ENCODE measurements at places on chromosomes 16 and 17.
A peak's percentile ranks its signal among the peaks of the same experiment; 100 is the strongest.

DNA sequence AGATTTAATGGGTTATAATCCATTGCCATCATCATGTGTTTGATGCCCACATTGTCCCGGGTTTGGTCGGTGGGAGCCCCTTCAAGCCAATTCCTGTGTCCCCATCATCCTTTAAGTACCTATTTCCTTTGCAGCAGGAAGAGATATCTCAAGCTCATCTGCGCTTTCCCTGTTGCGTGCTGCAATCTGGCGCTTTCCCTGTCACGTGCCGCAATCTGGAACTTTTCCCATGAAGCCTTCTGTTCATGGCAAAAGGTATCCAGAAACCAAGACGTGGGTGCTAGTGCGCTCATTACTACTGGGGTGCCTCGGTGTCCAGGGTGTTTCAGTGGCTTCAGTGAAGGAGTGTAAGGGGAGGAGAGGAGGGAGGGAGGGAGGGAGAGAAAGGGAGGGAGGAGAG, 174.6 kb upstream of the ZNF469 start:
- DNase-seq = no peak

- DNase-seq = no peak
Measured at GRCh38 chr17:34487626-34488025, 91.8 kb upstream of the TMEM132E start.

DNA sequence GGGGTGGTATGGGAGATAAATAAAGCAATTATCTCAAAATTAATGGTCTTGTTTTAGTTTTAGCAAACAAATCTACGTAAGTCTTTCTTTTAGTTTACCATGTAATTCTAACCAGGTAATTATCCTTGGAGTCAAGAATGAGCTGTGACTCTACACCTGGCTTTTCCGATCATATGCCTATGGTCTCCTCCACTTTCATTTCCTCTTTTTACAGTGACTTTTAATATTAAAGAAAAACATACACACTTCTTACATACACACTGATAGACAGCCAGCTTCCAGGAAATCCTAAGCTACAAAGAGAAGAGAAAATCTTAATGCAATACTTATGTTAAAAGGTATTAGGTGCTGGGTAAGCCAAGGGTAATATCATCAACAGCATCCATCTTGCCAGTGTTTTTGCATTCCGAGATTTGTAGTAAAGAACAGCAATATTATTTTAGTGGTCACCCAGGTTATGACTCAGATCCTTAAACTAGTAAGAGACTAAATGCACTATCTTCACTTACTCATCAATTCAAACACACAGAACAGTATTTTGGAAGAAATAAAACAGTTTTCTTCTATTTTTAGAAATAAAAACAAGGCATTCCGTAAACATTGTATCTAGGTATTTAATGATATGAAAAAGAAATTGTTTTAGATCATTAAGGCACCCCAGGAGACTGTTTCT, 4.4 kb upstream of the IRX5 start:
- no peak for DNase-seq

DNA sequence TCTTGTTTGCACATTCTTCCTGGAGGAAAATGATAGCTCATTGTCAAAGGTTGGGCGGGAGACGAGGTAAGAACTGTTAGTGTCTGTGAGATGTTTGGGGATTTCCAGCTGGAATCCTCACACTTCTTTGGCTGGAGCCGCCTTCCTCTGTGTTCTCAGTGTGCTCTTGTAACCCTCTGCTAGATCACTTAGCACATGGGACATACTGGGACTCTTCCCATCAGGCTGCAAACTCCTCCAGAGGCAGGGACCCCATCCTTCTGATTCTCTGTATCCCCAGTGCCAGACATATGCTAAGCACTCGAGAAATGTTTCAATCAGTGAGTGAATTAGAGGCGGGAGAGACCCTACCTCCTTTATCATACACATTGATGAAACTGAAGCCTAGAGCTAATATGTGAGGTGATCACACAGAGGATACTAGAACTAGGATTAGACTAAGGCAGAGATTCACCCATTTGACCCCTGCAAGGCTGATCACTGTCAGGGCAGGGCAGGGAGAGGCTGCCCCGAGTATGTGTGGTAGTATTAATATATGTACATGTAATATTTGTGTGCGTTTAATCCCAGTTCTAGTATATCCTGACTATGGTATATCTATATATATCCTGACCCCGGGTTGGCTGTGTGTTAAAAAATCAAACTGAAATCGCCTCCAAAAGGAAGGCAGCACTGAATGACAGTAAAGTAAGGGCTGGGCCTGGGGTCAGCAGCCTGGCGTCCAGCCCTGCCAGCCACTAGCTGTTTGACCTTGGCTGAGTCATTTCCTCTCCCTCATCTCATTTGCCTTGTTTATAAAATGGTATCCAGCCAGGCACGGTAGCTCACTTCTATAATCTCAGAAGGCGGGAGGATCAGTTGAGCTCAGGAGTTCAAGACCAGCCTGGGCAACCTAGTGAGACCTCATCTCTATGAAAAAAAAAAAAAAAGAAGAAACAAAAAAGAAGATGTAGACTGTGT, 75.5 kb upstream of the TBX2 start:
- DNase-seq = no peak

DNA sequence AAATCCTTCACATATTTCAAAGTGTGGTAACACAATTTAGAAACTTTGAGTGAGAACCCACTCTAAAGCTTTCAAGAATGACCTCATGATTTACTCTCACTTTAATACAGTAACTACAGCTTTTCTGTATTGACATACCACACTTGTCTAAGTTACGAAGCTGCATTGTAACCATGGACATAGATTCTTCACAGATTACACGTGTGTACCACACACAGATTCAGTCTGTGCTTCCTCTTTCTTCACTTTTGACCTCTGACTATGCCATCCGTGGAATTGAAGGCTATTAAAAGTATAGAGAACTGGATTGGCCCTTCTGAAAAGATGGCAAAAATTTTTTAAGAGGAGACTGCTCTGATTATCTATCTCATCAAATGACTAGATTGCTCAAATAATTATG, 172.7 kb downstream of the TANC2 start:
- DNase-seq = no peak

DNA sequence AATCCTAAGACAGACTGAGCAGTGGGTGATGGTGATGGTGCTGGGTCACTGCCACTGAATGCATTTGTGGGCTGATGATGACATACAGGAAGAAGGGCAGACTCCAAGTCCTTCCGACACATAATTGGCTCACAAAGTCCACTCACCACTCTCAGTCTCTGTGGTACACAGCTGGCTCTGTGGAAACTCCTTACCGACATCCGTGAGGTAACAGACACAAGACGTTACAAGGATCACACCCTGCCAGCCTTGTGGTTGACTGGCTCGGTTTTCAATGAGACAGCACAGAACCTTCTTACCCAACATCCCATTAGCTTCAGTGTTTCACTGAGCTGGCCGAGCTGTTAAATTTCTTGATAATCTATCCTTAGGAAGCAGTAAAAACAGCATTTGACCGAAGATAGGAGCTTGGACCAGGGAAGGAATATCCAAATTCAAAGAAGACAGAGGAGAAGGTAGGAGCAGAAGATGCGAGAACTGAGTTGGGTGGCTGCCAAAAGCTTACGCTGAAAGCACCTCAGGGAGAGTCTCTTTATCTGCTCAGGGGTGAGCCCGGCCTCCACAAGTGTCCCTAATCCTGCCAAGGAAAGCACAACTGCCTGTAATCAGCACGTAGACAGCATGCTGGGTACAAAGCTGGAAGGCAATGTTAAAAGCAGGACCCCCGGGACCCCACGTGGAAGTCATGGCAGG, 5.5 kb upstream of the MXRA7 start:
- no peak for DNase-seq

DNA sequence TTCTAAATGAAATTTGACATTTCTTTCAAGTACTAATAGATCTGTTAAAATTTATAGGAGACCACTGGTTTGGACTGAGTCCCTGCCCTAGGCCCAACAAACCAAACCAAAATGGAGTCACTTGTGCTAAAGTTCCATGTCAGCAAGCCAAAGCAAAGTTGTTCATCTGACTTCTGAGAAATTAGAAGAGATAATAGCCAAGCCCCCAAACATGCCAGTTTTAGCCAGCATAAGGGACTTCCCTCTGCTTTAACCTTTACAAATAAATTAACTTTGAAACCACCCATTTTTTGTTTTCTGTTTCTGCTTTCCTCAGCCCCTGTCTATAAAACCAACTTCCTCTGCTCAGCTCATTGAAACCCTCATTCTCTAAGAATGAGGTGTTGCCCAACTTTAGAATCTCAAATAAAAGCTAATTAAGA, 18.9 kb downstream of the CDR2 start:
- no peak for DNase-seq

DNA sequence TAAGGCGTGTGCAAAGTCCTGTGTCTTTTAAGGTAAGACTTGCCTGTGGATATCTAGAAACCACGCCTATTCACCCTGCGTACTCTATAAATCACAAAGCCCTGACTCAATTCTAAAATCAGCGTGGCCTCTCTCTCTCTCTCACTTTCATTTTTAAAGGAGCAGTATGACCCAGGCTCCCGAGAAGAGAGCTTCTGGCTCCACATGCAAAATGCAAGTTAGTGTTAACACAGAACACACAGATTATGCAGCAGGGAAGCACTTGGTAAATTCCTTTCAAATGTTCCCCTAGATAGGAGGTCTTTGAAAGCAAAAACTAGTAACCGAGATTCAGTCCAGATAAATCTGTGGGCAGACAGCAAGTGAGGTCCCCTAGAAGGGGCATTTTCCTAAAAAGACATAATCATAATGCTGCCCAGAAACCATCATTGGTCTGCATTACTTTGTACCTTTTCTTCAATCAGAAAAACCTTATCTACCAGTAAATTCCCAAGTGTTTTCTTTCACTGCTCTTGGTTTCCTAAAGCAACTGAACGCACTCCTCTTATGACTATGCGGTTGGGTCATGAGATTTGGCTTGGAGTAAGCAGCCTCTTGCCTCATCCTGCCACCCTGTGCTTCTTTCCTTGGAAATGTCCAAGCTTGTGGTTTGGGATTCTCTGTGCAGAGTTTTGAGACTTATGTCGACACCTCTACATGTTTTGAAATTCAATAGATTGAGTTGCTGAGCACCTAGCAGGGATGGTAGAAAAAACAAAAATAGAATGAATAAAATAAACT, 31.7 kb upstream of the KCNJ2 start:
- DNase-seq = peak; percentile 92

GRCh38 chr16:66372898-66373155, 6.3 kb downstream of the CDH5 start:
- no peak for DNase-seq

DNA sequence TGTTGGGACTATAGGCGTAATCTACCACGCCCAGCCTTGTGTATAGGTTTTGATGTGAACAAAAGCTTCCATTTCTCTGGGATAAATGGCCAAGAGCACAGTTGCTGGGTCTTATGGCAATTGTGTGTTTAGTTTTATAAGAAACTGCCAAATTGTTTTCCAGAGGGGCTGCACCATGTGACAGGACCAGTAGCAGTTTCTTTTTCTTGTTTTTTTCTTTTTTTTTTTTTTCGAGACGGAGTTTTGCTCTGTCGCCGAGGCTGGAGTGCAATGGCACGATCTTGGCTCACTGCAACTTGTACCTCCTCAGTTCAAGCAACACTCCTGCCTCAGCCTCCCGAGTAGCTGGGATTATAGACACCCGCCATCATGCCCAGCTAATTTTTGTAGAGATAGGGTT, 34.3 kb upstream of the CBX4 start:
- DNase-seq = no peak

DNA sequence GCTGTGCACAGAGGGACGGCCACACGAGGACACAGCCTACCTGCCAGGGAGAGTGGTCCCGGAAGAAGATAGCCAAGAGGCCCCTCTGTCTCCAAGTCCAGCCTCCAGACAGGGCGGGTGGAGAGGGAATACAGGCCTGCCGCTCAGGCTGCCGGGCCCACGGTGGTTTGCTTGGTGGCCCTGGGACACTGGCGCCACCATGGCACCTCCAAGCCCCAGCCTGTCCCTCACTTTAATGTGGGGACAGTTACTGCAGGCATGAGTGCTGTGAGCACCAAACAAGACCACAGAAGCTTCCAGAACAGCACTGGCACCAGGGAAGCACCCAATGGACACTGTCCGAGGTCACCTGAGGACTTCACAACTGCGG, 22.0 kb upstream of the CHMP6 start:
- no peak for DNase-seq

DNA sequence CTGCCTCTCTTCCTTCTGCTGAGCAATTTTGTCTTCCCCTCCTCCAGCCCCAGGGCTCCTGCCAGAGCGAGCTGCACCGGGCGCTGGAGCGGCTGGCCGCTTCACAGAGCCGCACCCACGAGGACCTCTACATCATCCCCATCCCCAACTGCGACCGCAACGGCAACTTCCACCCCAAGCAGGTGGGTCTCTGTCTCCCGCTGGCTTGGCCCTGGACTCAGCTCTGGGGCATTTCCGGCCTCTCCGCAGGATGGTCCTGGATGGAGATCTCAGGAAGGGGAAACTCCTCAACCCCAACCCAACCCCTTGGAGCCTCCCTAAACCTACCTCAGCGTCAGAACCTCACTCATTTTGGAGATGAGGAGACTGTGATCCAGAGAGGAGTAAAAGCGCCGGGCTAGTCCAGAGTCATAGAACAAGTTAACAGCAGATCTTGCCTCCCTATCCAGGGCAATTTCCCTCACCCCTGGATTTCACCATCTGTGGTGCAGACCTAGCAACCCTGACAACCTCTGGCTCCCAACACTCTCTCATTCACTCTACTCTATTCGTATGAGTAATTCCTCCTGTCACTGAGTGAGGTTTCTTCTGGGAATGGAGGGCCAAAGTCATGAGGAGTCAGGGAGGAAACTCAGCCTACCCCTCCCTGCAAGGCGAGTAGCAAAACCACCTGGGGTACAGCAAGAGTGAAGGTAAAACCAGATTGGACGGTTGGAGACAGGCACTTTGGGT, 10.8 kb downstream of the IGFBP4 start:
- no peak for DNase-seq

GRCh38 chr17:5758651-5759050, 174.3 kb upstream of the NLRP1 start:
- no peak for DNase-seq

DNA sequence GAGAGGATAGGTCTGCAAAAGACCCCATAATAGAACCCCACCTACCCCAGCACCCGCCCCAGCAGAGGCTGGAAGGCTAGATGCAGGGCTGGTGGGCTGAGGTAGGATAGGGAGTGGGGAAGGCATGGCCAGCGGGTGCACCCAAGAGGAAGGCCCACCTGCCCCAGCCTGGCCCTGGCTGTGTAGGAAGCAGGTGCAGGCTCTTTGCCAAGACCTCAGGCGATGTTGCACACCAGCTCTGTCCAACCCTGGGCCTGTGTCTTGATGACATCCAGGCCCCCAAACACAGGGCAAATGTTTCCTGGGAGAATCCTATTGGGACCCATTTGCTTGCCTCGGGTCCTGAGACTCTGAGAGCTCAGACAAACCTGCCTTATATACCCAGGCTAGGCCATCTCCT, 12.2 kb downstream of the UNC119 start:
- DNase-seq = no peak
